ENCODE measurements at places on chromosomes 7 and 10. TPM values are rescaled to one million over a fixed set of nuclear protein-coding genes. Genes with fewer than 3 reads are reported as not detected.

The CCL24 gene
- total RNA-seq: 10.8 TPM

GRCh38 chr7:25244254-25245033 is 16.2 kb upstream of the NPVF start:
- DNase-seq: no peak

DNA sequence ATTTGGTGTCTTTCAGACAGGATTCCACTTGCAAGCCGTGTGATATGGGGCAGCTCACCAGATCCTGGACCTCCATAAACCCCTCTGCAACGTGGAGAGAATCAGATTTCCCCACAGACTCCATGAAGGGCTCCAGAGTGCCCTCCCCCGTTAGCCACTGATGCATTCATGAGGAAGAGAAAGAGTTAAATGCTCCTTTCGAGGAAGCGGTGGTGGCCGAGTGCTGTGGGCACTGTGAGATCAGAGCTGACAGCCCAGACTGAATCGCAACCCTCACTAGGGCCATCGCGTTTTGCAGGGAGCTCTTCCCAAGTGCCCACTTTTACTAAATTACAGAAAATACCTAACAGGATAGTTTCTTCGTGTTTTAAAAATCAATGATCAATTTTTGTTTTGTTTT is 226.3 kb upstream of the ZNF32 start:
- no peak for DNase-seq

DNA sequence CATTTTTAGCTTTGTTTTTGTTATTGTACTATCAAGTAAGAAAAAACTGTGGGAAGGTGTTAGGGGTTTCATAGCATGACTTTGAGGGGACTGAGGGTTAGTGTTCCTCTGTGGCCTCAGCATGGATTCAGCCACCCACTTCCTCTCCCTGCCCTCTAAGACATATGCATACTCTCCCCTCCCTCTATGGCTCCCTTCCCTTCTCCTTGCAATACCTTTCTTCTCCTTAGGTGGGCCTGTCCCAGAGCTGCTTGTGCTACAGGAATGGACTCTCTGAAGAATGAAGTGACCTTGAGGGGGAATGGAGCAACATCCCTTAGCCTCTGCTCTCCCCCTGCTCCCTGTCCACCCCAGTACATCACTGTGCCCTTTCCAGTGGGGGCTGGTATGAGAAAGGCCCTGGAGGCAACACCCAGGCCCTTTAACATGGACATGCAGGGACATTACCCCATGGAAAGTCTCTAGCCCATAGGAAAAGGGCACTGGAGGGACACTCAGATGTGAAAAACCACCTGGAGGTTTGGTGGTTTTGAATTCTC is 22.4 kb downstream of the CDH23 start:
- DNase-seq: no peak

The TMEM130 gene
- total RNA-seq: 0.24 TPM

DNA sequence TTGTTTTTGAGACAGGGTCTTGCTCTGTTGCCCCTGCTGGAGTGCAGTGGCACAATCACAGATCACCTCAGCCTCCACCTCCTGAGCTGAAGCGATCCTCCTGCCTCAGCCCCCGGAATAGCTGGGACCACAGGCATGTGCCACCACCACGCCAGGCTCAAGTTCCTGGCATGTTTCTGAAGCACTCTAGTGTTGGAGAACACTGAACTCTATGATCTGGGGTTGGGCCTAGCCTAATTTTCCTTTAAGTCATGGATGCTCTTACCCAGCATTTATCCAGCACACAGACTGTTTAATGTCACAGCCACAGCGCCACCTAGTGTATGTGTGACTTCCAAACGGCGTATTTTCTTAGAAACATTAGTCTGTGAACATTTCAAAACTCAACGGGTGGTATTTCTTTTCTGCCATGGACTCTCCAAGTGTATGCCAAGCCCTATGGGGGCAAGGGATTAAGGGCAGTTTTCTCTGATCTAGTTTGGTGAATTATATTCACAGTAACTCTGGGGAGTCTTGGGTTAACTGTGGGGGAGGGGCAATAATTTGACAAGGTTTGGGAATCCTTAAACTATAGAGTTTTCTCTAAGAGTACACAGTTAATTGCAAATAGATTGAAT is 91.8 kb downstream of the CREM start:
- DNase-seq: peak; percentile 88

DNA sequence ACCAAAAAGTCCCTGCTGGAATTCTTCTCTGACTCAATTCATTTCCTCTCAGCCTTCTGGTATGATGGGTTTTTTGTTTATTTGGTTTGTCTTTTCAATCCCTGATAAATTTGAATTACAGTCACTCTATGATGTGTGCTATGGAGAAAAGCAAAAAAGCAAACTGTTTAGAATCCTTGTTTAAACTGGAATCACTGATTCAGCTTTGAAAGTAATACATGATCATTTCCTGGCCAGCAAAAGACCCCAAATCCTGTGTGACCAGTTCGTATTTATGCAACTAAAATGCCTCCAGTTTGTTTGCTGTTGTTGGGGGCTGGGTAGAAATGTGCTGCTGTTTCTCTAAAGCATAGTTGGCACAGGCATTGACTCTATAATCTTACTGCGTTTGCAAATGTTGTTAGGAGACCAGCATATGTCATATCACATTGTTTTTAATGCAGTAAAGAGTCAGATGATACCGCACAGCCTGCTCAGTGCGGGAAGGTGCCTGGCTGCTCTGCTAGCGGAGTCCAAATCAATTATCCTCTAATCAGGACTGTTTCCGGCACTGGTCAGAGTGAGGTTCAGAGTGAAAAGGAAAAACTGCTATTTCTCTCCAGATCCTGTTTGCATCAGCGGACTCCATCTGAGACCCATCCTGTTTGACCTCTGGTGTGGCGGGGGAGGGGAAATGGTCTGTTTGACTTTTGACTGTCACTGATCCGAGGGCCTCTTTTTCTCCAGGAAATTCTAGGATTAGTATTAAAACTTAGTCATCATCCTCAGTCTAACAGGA is 40.6 kb upstream of the ADD3 start:
- DNase-seq: no peak

DNA sequence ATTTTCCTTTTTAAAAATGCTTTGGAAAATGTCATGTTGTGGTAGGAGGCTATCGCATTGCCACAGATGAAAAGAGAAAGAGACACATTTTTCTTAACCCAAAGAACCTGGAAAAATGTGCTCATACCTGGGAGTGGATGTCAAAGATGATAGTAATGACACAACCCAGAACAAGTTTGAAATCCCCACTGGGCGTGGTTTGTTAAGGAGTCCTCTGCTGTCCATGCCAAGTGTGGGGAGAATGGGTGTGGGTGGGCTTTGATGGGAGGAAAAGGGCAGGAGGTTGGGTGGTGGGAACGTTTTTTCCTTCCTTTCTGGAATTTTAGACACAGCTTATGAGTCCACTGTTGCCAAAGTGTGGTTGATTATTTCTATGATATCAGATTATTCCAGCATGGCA is 10.9 kb downstream of the OPTN start:
- DNase-seq: no peak

The STK31 gene
- 0.32 TPM for total RNA-seq

The CPXM2 gene
- total RNA-seq: 18.4 TPM

- no peak for DNase-seq
Observed at GRCh38 chr10:67969875-67970274, 85.4 kb downstream of the SIRT1 start.

DNA sequence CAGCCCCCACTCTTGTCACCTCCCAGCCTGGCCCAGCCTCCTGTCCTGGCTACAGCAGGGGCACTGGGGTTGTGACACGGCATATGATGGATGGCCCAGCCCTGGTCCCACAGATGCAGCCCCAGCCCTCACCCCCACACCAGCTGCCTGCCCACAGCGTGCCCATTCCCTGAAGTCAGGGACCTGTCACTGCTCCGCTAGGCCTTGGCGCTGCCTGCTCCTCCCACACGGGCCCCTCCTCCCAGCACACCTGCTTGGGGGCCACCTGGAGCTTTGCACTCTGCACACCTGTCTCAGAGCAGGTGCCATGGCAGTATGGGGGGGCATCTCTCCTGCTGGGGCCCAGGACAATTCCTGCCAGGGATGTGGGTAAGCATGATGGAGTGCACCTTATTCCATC is 3.5 kb downstream of the GCK start:
- DNase-seq: no peak

- DNase-seq: no peak
Observed at GRCh38 chr10:77925795-77926565, 575 bp downstream of the DLG5 start.

DNA sequence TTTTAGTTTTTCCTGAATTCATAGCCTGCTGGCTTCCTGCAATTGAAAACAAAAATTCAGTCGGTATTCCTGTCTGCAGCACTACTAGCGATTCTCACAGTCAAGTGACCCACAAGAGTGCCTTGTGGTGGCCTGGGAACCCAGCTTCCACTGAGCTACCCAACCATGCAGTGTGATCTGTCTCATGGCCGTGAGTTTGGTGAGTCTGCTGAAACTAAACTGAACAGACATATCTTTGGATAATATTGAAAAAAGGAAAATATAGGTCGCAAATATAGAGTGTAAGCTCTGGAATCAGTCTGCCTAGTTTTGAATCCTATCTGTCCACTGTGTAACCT is 18.1 kb downstream of the ZNF786 start:
- no peak for DNase-seq

DNA sequence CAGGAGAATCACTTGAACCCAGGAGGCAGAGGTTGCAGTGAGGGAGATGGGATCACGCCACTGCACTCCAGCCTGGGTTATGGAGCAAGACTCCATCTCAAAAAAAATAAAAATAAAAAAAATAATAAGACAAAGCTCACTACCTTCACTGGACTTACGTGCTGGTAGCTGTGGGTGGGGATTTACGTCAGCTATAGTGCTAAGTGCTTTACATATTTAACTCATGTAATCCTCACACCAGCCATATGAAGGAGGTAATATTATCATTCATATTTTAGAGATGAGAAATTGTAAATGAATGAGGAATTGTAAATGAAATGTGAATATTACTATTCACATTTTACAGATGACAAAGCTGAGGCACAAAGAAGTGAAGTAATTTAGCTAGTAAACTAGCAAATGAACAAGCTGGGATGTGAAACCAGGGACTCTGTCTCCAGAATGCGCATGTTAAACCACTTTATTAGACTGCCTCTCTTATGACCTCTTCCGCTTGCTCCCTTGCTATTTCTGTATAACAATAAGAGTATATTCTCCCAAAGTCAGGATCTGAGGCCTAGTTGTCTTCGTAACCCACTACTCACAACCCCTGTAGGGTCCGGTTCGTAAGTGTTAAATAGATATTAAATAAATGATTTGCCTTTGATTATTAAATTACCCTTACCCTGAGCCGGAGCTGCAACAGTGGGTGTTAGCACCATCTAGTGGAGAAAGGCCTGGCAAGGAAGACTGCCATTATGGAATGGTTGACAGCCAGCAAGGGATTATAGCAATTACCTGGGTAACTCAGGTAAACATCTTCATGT is 70.2 kb downstream of the HTR7 start:
- DNase-seq: no peak

GRCh38 chr7:34991938-34992840 is 45.1 kb downstream of the DPY19L1 start:
- DNase-seq: no peak

The STARD3NL gene
- 47.9 TPM for total RNA-seq

GRCh38 chr7:109479388-109479787 is 909.7 kb downstream of the DNAJB9 start:
- DNase-seq: no peak

The ACSM6 gene
- total RNA-seq: not detected

All from omental fat pad (tissue), 4 donors.